ENCODE measurements at places on chromosomes 11 and 22. TPM values are rescaled to one million over a fixed set of nuclear protein-coding genes. Genes with fewer than 3 reads are reported as not detected.

The SPI1 gene
- not detected for total RNA-seq

The WNT7B gene
- not detected for total RNA-seq

- no peak for DNase-seq
Measured at GRCh38 chr11:79488286-79488685, 47.5 kb upstream of the TENM4 start.

DNA sequence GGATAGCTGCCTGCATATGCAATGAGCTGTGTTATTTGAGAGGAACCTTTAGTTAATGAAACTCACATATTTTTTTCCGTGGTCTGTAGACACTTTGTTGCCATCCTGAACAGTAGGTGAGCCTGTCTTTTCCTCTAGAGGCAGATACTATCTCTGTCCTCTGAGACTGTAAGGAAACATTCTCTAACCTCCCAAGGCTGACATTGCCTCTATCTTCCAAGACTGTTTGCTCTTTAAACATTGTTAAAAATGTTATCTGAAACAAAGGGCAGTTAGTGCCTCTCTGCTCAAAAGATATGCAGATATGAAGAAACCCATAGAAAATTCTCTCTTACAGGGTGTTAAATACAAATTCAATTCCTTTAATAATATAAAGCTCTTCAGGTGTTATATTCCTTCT lies 963.8 kb upstream of the CNTN5 start:
- no peak for DNase-seq

DNA sequence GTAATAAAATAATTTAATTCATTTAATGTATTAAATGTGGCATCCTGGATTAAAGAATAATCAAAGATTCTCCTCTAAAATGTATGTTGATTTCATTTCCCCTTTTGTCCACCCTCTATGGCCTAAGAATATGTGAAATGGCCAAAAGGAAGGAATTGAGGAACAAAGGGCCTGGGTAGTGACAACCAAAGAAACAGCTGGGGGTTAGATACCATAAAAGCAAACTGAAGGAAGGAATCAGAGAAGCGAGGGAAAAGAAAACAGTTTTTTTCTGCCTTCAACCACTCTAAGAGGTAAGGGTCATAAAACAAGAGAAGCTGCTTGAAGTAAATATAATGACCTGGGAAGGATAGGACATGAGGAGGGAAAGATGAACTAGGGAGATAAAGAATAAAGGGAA lies 139.3 kb downstream of the FAM76B start:
- DNase-seq = no peak

Measured in lung microvascular endothelial cell (primary cell).